CD4-positive, alpha-beta T cell treated with Interleukin-17A for 1 hour (primary cell): ENCODE measurements at places on chromosomes 7 and 10.

- no peak for DNase-seq
Measured at GRCh38 chr7:19116121-19117090, 1.0 kb downstream of the TWIST1 start.

DNA sequence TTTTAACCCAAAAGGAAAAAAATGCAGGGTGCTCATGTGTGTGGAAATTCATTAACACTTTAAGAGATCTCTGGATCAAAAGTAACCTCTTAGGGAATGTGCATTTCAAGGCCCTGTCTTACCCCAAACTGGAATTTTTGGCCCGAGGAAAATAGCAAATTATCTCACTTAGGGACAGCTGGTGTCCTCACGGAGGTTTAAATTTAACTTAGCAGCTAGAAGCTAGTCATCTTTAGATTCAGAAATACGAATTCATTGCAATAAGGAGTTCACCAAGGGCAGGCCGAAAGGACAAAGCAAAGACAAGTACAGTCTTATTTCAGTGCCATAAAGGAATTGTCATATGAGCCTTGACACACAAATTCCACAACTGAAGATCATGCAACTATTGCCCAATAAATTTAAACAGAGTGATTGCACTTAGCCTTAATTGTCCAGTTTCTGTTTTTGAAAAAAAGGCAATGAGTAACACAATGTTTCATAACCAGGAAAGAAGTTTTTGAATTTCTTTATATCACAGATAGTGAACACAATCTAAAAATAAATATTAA lies 22.4 kb upstream of the SEMA3C start:
- no peak for DNase-seq

DNA sequence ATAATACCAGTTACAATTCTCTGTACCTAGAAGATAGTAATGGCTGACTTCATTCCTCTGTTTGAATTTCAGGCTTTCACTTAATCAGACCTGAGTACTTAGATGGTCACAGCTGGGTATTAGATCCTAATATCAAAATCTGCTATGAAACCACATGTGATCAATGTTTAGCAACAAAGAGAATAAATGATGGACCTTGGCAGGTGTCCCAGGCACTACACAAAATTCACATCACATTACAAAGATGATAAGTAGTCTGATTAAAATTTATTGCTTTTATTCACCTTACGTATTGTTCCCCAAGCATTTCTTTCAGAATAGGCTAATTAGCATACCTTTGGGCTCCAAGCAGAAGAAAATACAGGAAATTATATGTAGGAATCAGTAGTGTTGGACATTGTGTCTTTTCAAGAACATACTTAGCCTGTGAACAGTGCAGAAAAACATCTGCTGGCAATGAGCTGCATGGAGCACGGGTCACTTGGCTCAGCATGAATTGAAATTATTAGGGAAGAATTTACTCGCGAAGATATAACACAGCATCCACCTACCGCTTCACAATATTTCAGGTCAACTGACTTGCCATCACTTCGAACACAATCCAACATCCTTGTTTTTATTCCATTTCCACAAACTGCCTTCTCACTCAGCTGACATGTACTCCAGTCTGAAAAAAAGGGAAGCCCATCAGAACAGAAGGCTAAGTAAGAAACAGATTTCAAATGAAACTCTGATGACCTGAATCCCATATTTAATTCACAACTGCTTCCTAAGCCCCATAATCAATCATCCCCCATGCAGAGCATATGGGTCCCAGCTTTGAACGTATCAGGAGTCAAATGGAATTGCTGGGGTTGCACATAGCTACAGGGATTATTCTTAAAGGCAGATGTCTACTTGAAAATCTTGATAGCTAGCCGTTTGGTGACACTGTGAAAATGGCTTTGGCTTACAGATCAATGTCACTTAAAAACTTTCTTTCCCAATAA lies 421.0 kb downstream of the THSD7A start:
- DNase-seq = no peak

GRCh38 chr10:130206216-130206737 lies 70.1 kb downstream of the GLRX3 start:
- DNase-seq = no peak

DNA sequence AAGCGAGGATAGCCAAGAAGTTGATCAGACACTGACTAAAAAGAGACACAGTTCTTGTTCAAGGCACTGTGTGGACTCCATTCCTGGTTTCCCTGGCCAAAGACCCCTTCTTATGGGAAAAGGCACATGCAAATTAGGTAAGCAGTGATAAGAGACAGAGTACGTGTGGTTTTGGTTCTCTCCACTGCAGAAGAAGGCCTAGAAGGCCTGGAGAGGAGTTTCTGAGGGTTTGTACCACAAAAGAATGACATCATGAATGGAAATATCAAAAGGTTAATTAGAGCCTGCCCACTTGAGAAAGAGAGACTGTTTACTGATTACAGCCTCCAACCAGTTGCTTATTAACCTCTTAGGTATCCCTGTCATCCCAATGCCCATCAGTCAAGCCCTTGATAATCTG lies 137.5 kb downstream of the ZNF365 start:
- no peak for DNase-seq

GRCh38 chr10:28470873-28471651 lies 61.9 kb upstream of the WAC start:
- DNase-seq = no peak

DNA sequence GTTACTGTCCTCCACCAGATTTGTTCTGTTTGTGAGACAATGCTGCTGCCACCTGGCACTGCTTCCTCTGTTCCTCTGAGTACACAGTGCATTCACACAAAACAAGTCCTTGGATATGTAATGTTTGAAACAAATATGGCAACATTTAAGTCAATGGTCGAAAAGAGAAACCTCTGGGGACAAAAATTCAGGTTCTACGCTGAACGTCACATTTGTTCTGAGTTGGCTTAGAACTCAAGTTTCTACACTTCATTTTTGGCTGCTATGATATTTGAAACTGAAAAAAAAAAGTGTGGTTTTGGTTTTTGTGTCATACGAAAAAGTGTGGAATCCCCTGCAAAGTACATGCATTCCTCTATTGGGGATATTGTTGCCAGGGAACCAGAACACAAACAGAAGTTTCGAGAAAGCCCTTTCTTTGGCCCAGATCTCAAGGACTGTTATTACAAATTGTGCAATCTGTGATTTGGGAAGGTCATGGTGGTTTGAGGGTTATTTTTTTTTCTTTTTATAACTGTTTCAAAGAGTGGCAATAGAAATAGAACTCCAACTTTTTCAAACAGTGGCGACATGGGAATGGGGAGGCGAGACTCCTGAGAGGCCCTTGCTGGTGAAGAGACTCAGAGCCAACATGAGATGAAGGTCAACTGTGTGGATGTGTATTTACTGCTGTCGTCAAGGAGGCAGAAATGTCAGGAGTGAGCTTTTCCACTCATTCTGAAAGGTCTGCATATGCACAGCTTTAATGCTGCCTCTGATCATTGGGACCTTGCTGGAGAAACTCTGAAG lies 127.5 kb downstream of the CUBN start:
- DNase-seq = peak; percentile 84

- DNase-seq = no peak
Measured at GRCh38 chr7:76056241-76056640, 8.3 kb downstream of the MDH2 start.

DNA sequence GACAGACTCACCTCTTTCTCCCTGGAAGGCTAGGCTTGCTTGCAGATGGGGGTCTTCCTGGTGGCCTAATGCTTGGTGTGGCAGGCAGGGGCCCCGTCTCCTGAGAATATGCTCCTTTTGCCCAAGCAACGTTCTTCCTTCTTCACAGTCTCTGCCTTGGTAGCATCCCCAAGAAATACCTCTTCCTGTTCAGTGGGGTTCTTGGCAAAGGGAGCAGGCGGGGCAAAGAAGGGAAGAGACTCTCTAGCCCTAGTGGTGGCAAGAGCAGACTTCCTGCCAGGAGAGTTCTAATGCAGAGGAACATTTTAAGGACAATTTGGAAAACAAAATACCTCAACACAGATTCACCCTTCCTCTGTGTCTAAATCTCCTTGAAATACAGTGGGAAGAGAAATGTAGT lies at the start of gene CLEC5A:
Gene CLEC5A (minus strand): TSS at position 179 of the 400 bp plus-strand sequence. CDS start 682 bp downstream, outside the sequence.
- no peak for DNase-seq

GRCh38 chr7:17212188-17212587 lies 86.3 kb upstream of the AHR start:
- DNase-seq = no peak

- no peak for DNase-seq
Measured at GRCh38 chr10:132395704-132396493, 1.1 kb upstream of the PWWP2B start.

GRCh38 chr10:14265709-14266108 lies 65.0 kb downstream of the FRMD4A start:
- DNase-seq = no peak

GRCh38 chr10:54585572-54585971 lies 215.5 kb downstream of the PCDH15 start:
- no peak for DNase-seq

- DNase-seq = no peak
Measured at GRCh38 chr7:167090-167855, 25.1 kb upstream of the FAM20C start.

DNA sequence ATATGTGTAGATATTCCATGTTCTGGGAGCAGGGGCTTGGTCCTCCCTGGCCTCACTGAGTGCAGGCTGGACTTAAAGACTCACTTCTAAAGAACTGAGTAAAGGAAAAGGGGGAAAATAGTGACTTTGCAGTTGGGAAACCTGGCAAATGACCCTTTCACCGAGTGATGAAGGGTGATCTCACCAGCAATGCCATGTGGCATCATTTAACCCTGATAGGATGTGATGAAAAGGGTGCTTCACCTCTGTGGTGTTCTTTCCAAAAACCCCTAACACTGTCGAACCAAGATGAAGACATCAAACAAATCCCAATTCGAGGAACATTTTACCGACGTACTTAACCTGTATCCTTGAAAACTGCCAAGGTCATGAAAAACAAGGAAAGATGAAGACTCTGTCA lies 71.9 kb downstream of the AOAH start:
- DNase-seq = no peak

DNA sequence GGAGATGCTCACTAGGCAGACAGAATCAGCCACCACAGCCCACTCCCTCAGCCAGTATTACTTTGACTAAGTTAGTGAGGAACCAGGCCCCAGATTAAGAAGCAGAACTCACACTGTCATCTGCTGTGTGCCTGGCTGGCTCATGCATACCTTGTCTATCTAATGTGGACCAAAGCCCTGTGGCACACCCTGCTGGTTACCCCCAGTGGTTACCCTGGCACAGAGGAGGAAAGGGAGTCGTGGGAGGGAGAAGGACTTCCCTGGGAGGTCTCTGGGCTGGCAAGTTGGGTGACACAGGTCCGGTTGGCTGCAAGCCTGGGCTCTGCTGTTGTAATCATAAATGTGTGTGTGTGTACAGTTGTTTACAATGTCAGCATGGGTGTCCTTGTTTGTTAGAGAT lies 7.5 kb upstream of the SH2D4B start:
- peak; percentile 49 for DNase-seq

- DNase-seq = no peak
Measured at GRCh38 chr7:7051206-7051877, 131.0 kb upstream of the C1GALT1 start.

DNA sequence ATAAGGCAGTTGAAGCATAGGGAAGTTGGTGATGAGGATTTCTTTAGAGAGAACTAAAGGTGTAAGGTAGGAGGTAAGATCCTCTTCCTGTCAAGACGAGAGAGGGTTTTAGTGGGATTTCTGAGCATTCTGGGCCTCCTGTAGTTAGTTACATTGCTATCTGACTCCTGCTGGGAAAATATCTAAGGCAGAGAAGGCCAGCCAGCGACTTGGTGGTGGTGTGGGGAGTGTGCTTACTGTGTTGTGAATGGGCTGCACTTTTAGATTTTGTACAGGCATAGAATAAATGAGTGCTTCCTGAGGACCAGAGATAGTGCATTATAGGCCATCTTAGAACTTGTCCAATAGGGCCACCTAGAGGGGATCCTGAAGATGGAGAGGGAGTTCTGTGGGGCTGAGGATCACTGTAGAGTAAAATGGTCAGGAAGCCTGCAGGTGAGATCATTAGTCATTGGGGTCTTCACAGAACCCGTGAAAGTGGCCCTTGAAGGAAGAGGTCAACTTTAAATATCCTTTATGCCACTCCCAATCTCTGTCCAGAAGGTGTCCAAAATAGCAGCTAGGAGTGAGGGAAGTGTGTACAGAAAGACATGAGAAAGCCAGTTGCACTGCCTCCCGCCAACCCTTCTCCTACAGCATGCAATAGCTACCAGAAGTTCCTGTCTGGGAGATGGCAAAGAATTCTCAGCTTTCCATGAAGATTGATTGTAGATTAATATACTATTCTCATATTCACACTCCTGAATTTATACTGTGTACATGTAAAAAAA lies 266.6 kb downstream of the POLR1F start:
- no peak for DNase-seq

GRCh38 chr7:98420966-98421612 lies 20.2 kb upstream of the BAIAP2L1 start:
- peak; percentile 52 for DNase-seq

GRCh38 chr10:15472431-15473395 lies 101.6 kb upstream of the FAM171A1 start:
- DNase-seq = no peak

DNA sequence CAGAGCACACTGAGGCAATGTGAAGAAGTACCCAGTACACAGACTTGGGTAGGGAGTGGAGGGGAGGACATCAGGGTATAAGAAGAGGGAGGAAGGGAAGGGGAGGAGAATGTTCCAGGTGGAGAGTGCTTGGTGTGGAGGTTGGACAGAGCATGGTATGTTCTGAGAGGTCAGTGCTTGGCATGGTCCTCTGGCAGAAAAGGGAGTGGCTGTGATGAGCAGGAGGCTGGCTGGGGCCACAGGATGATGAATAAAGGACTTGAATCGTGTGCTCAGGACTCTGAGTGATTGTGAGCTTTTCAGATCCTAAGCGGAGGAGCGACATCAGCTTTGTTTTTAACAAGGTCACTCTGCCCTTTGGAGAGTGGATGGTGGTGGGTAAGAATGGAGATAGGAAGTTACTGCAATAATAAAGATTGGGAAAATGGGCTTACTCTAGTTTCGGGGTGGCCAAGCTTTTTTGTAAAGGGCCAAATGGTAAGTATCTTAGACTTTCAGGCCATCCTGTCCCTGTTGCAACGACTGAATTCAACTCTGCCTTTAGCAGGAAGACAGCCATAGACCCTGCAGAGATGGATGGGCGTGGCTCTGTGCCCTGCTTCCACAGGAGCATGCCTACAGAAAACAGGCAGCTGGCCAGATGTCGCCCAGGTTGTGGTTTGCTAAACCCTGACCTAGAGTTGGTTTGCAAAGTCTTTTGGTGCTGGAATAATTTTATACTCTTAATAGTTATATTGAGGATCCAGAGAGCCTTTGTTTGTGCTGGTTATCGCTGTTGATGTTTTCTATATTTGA lies 8.4 kb downstream of the PPP2R2D start:
- no peak for DNase-seq
